NCI-H1417 treated with DMSO at 0.1 percent for 48 hours (cell line): ENCODE measurements at places on chromosomes 13 and 19.

DNA sequence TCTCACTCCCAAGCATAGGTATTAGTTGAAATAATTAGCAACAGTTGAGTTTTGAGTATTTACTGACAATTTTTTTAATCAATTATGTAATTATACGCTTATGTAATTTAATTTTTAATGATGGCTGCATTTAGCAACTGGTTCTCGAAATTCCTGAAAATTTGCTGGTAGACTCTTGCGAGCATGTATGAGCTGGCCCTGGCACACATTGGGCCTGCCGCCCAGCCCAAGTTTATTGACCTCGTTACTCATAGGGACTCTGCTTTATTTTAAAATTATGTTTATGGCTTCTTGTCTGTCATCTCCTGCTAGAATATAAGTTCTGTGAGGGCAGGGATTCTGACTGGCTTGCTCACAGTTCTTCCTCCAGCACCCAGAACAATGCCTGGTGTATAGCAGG, 6.7 kb downstream of the KLK14 start:
- no peak for DNase-seq

DNA sequence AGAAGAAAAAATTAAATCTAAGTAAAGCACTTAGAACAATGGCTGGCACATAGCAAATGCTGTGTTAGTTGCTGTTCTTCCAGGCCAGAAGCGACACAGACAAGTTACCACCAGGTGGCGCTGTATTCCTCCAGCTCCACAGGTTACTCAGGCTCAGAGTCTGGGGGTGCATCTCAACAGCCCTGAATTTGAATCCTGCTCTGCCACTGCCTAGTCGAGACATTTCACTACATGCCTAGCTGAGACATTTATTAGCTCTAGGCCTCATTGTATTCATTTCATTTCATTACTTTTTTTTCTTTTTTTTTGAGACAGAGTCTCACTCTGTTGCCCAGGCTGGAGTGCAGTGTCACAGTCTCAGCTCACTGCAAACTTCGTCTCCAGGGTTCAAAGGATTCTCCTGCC, 16.4 kb upstream of the CYP2B6 start:
- DNase-seq = no peak

DNA sequence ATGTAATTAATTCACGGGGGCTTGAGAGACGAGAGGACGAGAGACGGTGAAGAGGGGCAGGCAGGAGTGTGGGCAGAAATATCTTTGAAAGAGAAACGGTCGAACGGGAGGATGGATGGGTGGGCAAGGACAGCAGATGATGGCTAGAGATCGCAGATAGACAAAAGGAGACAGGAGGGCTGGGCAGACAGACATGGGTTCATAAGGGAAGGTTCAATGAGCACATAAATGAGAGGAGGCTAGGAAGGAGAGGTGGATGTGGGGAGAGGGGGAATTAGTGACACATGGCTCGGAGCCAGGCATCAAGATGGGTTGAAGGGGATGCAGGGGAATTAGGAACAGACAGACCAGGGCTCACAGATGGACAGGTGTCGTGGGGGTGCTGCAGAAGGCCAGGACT, 1.1 kb downstream of the SYT3 start:
- no peak for DNase-seq

DNA sequence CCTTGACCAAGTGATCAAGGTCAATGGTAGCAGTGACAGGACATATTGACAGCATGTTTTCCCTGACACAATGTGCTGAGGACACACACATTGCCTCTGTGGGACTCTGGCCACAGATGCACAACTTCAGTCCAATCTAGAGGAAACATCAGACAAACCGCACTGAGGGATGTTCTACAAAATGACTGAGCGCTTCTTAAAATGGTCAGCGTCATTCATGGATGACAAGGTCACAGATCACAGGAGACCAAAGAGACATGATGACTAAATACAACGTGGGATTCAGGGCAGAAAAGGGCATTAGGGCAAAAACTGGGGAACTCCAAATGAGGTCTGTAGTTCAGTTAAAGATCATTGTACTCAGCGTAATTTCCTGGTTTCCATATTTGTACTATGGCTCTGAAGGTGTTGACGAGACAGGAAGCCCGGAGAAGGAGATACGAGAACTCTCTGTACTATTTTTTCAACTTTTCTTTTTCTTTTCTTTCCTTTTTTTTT, 20.6 kb downstream of the PBX4 start:
- DNase-seq = no peak

DNA sequence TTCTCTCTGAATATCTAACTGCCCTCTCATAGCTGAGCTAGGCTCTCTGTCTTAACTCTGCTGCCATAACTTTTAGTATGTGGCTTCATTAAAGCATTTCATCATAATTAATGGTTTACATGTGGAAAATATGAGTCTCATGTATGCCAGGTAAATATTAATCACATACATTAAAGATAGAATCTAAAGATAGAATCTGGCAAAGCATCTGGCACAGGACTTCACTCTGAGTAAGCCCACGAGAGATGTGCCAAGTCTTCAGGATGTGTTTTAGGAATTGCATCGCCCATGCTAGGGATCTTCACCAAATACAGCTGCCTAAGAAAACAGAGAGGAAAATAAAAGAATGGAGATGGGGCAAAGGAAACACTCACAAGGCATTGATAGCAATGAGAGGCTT, 285.8 kb downstream of the DIAPH3 start:
- no peak for DNase-seq

GRCh38 chr19:54345938-54346386, 7.0 kb upstream of the LILRA4 start:
- no peak for DNase-seq

- DNase-seq = no peak
Measured at GRCh38 chr19:12880551-12881171, 588 bp downstream of the DNASE2 start.

- no peak for DNase-seq
Measured at GRCh38 chr13:97306645-97307044, 84.5 kb downstream of the MBNL2 start.

DNA sequence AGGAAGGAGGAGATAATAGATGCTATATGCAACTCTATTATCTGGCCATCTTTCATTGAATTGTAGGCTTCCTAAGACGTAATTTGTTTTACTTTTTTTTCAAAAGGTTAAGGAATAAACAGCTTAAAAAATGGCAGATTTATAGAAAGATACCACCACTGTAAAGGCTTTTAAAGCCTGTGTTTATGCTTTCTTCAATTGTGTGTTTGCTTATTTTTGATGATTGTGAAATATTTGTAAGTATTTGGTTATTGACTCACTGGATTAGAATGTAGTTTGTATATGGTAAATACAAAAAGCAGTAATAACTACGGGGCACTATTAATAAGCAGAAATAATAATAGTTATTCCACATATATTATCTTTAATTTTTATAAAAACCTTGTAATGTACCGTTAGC, 437.9 kb downstream of the KLF5 start:
- DNase-seq = no peak

GRCh38 chr13:79547211-79548195, 66.5 kb downstream of the NDFIP2 start:
- no peak for DNase-seq

DNA sequence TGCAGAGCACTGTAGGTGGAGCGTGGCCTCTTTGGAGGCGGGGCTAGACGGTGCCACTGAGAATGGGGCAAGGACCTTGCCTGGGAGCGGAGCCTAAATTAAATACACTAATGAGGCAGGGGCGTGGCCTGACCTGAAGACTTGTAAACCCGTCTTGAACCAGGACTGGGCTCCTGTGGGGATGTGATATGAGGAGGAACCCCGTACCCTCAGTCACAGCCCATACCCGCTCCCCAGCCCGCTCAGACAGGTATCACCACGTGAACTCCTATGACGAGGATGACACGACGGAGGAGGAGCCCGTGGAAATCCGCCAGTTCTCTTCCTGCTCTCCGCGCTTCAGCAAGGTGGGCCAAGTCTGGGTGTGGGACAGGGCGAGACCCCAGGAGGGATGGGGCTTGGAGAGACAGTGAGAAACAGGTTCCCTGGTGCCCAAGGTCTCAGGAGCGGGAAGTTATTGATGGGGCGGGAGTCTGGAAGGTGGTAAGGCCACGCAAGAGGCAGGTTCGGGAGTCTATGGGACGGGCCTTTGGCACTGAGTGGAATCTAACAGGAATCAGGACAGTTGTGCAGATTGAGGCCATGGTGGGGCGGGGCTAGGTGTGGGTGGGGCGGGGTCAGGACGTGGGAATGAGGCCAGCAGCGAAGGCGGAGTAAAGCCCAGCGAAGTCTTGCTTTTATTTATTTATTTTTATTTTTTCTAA, 14.7 kb downstream of the DNASE2 start:
- no peak for DNase-seq

GRCh38 chr19:58261968-58262921, 16.5 kb upstream of the ZNF8 start:
- DNase-seq = no peak

- no peak for DNase-seq
Measured at GRCh38 chr19:16166417-16166816, 6.9 kb downstream of the CIB3 start.

DNA sequence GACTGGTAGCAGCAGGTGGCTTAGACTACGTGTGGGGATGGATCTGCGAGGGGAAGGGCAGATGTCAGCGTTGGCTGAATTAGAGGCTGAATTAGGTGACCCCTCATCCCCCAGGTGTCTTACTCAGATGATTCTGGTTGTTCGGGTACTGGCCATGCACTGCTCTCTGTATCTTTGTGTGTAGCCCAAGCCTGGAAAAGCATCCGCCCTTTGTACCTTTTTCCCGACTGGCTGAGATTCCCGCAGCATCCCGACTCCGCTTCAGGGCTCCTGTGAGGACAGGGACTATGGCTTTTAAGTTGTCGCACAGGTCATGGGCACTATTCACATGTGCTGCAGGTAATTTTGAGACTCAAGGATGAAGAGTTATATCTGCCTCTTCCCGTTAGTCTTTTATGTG, 7.2 kb downstream of the TFDP1 start:
- DNase-seq = no peak

DNA sequence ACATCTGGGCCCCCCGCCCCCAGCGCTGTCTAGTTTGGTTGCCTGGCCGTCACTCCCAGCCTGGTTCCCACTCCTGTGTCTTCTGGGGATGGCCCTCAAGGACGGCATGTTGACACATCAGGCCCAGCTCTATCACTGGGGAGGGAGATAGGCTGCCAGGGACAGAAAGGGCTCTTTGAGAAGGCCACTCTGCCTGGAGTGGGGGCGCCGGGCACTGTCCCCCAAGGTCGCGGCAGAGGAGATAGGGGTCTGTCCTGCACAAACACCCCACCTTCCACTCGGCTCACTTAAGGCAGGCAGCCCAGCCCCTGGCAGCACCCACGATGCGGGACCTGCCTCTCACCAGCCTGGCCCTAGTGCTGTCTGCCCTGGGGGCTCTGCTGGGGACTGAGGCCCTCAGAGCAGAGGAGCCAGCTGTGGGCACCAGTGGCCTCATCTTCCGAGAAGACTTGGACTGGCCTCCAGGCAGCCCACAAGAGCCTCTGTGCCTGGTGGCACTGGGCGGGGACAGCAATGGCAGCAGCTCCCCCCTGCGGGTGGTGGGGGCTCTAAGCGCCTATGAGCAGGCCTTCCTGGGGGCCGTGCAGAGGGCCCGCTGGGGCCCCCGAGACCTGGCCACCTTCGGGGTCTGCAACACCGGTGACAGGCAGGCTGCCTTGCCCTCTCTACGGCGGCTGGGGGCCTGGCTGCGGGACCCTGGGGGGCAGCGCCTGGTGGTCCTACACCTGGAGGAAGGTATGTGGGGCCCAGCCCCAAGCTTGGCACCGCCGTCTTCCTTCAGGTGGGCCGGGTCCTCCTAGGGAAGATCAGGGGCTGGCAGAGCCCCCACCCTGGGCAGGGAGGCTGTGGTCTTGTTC, at the start of gene AMH:
Gene AMH, plus strand, starts transcription at position 314 of the 857 bp plus-strand sequence. Its CDS starts 10 bp downstream, at position 324.
- no peak for DNase-seq

DNA sequence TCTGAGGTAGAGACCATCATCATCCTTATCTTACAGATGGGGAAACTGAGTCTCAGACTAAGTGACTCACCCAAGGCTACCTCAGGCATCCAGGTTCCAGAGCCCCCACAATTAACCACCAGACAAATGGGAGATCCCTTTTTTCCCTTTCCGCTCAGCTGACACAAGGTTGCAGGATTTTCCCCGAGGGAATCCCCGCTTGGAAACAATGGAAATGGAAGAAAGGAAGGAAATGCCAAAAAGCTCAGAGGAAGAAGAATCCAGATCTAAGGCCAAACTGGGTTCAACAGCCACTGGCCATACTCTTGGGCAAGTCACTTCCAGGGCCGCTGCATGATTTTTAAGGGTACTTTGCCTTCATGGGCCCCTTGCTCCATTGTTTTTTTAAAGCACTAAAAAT, 1.6 kb downstream of the ZNF71 start:
- no peak for DNase-seq

- no peak for DNase-seq
Measured at GRCh38 chr13:43284162-43284561, 260.8 kb downstream of the DNAJC15 start.

DNA sequence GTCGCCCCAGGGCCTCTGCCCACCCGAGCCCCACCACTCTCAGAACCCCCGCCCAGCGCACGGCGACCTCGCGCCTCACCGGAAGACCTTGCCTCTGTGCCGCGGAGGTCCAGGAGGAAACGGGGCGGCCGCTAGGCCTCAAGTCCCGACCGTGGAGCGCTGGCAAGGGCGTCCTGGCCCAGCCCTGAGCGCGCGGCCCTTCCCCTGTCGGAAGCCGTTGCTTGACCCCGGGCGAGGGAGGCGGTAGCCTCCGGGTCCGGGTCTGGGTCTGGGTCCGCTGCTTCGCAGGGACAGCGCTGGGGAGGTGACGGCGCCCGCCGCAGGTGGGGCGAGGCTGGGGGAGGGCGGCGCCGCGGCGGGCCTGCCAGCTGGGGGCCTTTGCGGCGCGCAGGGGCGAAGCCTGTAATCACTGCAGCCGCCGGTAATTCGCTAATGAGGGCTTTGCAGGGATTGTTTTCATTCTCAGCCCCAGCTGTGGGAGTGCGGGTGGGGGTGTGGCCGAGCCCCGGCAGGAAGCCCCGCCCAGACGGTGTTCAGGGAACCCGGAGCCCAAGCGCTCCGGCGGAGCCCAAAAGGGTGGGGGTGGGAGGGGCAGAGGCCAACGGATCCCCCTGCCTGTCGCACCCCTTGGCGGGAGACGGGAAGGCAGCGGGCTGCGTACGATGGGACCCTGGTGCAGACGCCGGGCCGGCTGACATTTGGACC, 8.6 kb downstream of the C19orf25 start:
- DNase-seq = peak; percentile 78

- DNase-seq = no peak
Measured at GRCh38 chr13:21616880-21617279, 12.9 kb upstream of the MICU2 start.

- DNase-seq = no peak
Measured at GRCh38 chr19:57002710-57003109, 117.1 kb upstream of the USP29 start.

DNA sequence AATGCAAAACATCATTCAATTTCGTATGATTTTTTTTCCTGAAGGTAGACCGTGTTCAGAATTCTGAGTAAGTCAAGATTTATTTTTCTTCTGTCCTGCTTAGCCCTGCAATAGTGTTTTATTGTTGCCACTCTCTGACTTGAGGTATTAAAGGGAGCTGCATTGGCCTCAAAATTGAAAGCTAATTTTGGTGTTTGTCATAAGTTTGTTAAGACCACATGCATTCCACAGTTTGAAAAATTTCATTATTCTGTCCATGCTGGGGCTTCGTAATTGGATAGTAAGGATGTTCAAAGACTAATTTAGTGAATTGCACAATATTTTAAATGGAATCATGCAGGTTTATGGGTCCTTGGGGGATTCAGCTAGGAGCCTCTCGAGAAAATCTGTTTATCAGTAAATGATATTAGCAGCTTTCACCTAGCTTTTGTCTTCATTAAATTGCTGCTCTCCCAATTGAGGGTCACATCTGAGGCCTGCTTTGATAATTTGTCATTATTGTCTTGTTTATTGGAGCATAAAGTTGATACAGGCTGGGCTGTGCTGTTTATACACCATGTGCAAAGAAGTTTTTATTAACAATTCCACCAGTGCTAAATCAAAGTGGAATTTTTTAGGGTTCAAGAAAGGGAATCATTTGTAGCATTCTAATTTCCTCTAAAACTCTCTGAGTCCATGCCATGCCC, 339.8 kb upstream of the OBI1 start:
- DNase-seq = no peak
